ENCODE measurements at places on chromosomes 16 and 17. TPM values are rescaled to one million over a fixed set of nuclear protein-coding genes. Genes with fewer than 3 reads are reported as not detected.

DNA sequence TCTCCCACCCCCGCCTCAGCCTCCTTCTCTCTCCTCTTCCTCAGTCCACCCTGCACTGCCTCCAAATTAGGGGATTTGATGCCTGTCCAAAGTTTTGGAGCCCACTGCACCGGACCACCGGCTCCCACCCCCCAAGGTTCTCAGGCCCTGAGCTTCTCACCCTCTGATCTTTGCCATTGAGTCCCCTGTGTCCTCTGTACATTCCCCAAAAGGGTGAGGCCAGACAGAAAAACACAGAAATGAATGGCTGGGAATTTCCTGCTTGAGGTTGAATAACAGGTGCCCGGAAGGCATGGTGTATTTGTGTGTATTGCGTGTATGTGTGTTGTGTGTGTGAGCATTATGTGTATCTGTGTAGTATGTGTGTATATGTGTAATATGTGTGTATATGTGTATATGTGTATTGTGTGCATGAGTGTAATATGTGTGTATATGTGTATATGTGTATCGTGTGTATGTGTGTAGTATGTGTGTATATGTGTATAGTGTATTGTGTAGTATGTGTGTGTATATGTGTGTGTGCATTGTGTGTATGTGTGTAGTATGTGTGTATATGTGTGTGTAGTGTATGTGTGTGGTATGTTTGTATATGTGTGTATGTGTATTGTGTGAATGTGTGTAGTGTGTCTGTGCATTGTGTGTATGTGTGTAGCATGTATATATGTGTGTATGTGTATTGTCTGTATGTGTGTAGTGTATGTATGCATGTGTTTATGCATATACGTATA is 16.0 kb upstream of the CCL17 start:
- DNase-seq: peak; percentile 32

Gene PARD6A
- 10.4 TPM for total RNA-seq

DNA sequence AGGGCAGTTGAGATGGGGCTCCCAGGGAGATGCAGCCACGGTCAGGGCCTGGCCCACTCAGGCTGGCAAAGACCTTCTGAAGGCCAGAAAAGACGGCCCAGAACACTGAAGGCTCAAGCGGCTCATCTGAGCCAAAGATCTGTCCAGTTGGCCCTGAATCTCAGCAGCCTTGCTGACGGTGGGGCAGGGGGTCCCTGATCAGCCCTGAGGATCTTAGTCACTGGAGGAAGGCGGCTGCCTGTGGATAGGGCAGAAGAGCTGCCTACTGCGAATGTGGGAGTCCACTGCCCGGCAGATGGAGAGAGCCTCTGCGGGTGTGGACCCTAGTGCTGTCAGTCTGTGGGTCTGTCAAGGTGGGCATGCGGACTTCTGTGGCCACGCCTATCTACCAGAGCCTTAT is 1738.2 kb downstream of the TP53TG3F start:
- DNase-seq: no peak

- no peak for DNase-seq
Observed at GRCh38 chr16:28184625-28185024, 27.1 kb downstream of the XPO6 start.

GRCh38 chr17:60355663-60356594 is 36.0 kb downstream of the USP32 start:
- no peak for DNase-seq

DNA sequence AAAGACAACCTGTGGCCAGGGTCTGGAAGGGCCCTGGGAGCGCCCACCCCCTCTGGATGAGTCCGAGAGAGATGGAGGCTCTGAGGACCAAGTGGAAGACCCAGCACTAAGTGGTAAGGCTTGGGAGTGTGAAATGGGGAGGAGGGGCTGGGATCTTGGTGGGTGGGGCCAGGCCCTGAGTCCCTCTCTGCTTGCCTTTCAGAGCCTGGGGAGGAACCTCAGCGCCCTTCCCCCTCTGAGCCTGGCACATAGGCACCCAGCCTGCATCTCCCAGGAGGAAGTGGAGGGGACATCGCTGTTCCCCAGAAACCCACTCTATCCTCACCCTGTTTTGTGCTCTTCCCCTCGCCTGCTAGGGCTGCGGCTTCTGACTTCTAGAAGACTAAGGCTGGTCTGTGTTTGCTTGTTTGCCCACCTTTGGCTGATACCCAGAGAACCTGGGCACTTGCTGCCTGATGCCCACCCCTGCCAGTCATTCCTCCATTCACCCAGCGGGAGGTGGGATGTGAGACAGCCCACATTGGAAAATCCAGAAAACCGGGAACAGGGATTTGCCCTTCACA is 1.2 kb upstream of the STARD3 start:
- DNase-seq: no peak

GRCh38 chr17:8975091-8975725 is 9.7 kb upstream of the PIK3R5 start:
- DNase-seq: no peak

DNA sequence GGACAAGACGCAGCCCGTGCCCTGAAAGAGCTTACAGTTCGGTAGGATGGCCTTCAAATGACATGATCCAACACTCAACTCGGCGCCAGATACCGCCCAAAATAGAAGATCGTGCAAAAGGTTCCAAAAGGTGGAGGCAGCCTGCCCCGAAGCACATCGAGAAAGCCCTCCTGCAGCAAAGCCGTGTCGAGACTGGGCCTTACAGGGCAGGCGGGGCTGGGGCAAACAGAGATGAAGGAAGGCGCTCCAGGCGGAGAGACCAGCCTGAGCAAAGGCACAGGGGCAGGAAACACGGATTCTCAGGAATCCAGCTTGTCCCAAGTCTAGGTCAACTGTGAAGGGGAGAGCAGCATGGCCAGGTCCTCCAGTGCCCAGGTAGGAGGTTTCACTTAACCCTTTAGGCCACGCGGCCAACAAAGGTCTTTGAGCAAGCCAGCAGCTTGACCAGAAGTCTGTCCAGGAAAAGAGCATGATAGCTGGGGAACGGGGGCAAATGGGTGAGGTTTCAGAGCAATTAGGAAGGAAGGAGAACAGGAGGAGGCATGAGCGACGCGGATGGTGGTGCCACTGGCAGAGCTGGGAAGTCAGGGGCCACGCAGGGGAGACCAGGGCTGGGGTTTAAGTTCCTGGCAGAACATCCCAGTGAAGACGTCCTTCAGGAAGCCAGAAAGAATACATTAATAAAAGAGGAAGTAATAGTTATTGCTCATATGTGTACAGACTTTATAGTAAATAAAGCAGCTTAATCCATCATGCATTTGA is 21.2 kb upstream of the EIF1 start:
- no peak for DNase-seq

Gene NXN
- 46.0 TPM for total RNA-seq
